GM23338 (cell line): ENCODE measurements at places on chromosomes 7 and 10. TPM values are rescaled to one million over a fixed set of nuclear protein-coding genes. Genes with fewer than 3 reads are reported as not detected.

- no peak for DNase-seq
- no peaks in the 10 kb centered on the region for H3K36me3 ChIP-seq
- H3K4me1 ChIP-seq: peaks cover 11% of the 10 kb centered on the region
- H3K4me3 ChIP-seq: no peak overlapping the region
- H3K27ac ChIP-seq: no peak overlapping the region
Observed at GRCh38 chr7:41445432-41445831, 257.5 kb downstream of the INHBA start.

DNA sequence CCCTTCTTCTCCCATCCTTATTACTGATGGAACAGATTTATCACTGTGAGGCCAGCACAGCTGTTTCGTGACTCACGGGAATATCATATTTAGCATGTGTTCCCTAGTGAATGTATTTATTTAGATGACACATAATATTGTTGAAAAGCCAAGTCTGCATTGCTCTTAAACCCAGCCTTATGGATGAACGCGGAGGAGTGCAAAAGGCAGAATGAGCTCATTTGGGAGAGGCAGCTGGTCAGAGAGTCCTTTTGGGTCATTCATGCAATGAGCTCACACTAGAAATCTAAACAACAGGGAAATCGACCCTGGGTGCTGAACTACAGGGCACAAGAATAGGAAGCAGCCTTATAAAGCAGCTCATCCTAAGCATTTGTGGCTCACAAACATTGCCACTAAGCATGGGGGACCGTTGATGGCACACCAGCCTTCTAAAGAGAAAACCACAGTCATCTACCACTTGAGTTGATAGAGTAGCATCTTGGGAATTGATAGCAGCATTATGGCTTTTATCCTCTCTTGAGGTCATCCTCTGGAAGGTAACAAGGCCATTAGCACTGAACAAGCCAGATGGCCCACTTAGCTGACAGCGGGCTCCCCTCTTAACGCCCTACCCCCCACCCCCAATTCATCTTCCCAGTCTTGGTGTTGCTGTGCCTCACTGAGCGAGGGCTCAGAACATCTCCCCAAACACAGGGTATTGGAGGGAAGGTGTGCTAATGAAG is 32.9 kb upstream of the SDK1 start:
- no peak overlapping the region for H3K27ac ChIP-seq
- H3K4me3 ChIP-seq: no peak overlapping the region
- no peaks in the 10 kb centered on the region for H3K27me3 ChIP-seq
- no peak for DNase-seq
- 0 out of 2 replicates have a peak, but pooled peaks cover 4% of the 10 kb centered on the region for H3K4me1 ChIP-seq

Gene MBL2
- polyA plus RNA-seq: not detected in 2 replicates

DNA sequence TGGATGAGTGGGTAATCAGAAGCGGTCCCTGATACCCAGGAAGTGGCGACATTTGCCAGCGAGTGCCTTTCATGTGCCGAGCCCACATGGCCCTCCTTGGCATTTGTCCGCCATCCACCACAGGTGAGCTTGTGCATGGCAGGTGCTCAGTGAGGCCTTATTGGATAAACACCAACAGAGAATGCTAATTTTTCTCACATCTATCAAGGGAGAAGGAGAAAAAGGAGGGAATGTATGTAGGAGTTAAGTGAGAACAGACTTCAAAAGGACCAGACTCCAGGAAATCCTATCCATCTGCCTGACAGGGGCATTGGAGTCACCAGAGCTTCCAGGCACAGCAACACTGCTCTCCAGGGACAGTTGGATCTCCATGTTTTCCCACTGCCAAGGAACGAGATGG is 143.5 kb upstream of the ZMIZ1 start:
- no peak overlapping the region for H3K27ac ChIP-seq
- no peak overlapping the region for H3K4me3 ChIP-seq
- no peaks in the 10 kb centered on the region for H3K4me1 ChIP-seq
- no peak for DNase-seq
- H3K27me3 ChIP-seq: no peaks in the 10 kb centered on the region

DNA sequence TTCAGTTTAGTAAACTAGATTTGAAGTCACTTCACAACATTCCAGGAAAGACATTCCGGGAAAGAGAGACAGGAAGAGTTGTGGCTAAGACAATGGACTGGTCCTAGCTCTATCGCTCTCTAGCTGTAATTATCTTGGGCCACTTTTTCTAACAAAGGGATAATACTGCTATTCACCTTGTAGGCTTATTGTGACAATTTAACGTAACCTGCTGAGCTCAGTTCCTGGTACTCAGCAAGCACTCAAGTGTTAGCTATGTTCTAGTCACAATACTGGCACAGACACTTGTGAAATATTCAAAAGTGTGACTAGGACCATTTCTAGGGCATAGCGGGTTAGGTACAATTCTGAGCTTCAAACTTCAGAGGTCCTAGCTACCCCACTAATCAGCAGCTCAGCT is 12.0 kb upstream of the NRCAM start:
- no peaks in the 10 kb centered on the region for H3K36me3 ChIP-seq
- H3K4me3 ChIP-seq: no peak overlapping the region
- no peaks in the 10 kb centered on the region for H3K27me3 ChIP-seq

Gene GIMAP2
- not detected in 2 replicates for polyA plus RNA-seq

Gene METTL27
- 7.2 and 10.1 TPM in 2 replicates for polyA plus RNA-seq

DNA sequence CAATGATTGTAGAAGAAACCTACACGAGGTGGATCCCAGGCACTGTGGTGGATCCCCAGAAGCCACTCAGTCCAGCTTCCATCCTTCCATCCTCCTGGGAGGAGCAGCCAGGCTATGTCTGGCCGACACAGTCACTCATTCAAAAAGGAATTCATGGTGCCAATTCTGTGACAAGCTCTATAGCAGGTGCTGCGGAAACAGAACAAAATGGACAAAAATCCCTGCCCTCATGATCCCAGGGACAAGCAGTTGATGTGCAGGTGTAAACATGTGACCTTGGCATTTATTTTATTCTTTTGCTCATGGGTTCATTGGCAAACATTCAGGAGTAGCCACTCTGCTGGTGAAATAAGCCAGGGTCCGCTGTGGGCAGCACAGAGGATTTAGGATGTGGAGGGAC is 49.2 kb upstream of the FGFR2 start:
- no peak overlapping the region for H3K4me3 ChIP-seq
- no peak for DNase-seq
- H3K36me3 ChIP-seq: no peaks in the 10 kb centered on the region
- no peaks in the 10 kb centered on the region for H3K27me3 ChIP-seq
- no peak overlapping the region for H3K27ac ChIP-seq

DNA sequence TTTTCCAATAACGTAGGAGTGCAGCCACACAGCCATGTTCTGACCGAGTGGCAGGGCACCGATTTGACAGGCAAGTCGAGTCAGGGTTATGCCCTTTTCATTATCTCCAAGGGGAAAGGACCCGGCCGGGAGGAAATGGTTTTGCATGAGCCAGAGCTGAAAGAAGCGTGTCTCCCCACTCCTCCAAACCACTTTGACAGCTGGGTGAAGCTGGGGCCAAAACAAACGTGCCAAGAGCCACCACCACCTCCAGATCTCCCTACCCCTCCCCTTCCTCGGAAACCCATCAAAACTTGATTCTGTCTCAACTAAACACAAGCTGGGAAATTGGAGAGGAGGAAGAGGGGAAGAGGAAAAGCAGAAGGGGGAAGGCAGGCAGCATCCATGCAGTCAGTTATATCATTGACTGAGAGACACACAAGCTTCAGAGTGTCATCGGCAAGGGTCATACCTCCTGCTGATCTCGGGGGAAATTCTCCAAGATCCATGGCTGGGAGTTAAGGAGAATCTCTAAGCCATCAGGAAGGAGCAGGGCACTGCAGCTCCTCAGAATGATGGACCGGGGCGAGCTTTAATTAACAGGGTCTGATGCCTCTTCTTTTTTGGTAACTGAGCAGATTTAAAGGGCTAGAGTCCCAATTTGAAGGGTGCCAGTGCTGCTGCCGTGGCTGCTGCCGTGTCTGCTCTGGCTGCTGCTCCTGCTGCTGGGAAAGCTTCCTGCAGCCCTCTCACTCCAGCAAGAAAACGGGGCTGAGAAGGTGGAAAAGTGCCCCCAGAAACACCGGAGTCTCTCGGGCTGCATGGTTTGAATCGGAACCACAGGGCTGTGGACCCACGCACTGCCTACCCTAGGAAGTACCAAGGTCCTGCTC is 34.7 kb upstream of the CALN1 start:
- no peaks in the 10 kb centered on the region for H3K36me3 ChIP-seq
- H3K4me1 ChIP-seq: peaks cover 5% of the 10 kb centered on the region; the same call in 1 of the 2 replicates
- peak; percentile 24 for DNase-seq

GRCh38 chr7:3358991-3359390 is 57.9 kb downstream of the SDK1 start:
- H3K36me3 ChIP-seq: no peaks in the 10 kb centered on the region
- DNase-seq: peak; percentile 52
- no peaks in the 10 kb centered on the region for H3K27me3 ChIP-seq
- H3K4me1 ChIP-seq: no peaks in the 10 kb centered on the region

Gene ASIC3
- polyA plus RNA-seq: 0.87 and 1.4 TPM in 2 replicates

- no peaks in the 10 kb centered on the region for H3K4me1 ChIP-seq
- DNase-seq: no peak
- no peaks in the 10 kb centered on the region for H3K36me3 ChIP-seq
- H3K4me3 ChIP-seq: no peak overlapping the region
- H3K27ac ChIP-seq: no peak overlapping the region
- H3K27me3 ChIP-seq: no peaks in the 10 kb centered on the region
Observed at GRCh38 chr7:34672430-34672829, 14.4 kb downstream of the NPSR1 start.

Gene SPDYE6
- 0.97 TPM in 1 of 2 replicates, not detected in the other for polyA plus RNA-seq

GRCh38 chr7:125355899-125356298 is 426.3 kb upstream of the POT1 start:
- H3K36me3 ChIP-seq: no peaks in the 10 kb centered on the region
- no peaks in the 10 kb centered on the region for H3K27me3 ChIP-seq
- H3K27ac ChIP-seq: no peak overlapping the region
- no peak overlapping the region for H3K4me3 ChIP-seq
- H3K4me1 ChIP-seq: no peaks in the 10 kb centered on the region

DNA sequence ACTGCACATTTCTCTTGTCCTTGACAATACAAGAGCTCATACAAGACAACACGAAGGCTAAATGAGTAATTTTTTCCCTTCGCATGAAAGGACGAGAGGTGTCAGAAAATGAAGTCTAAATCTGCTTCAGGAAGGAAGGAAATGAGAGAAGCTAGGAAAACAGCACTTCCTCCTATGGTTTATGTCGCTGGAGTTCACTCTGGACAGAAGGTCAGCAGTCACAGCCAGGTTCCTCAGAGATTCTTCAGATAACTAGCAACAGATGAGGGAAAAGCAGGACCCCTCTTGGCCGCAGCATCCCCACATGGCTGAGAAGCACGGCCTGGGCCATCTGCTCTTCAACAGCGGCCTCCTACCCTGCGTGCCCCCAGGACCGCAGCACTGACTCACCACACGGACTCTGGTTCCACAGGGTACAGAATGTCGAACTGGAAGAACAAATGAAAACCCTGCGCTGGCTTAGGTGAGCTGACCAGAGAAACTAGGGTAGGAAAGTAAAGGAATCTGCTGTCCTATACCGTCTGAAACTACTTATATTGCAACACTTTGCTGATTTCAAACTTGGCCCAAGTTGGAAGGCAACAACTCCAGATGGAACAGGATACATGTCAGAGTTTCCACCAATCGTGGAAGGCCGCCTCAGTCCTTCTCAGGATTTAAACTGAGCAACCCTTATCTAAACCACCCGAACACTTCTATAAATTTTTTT is 26.3 kb downstream of the DNMBP start:
- DNase-seq: no peak
- H3K36me3 ChIP-seq: no peaks in the 10 kb centered on the region
- no peak overlapping the region for H3K27ac ChIP-seq
- no peaks in the 10 kb centered on the region for H3K4me1 ChIP-seq

Gene SPDYE2B
- polyA plus RNA-seq: 1.7 TPM in 1 of 2 replicates, not detected in the other

- no peak overlapping the region for H3K27ac ChIP-seq
- H3K4me1 ChIP-seq: peaks cover 33% of the 10 kb centered on the region
- H3K4me3 ChIP-seq: peak overlapping the region; percentile 94
- peak; percentile 51 for DNase-seq
- peaks cover 75% of the 10 kb centered on the region for H3K27me3 ChIP-seq
Observed at GRCh38 chr7:151251328-151251688, 2.8 kb upstream of the SMARCD3 start.

DNA sequence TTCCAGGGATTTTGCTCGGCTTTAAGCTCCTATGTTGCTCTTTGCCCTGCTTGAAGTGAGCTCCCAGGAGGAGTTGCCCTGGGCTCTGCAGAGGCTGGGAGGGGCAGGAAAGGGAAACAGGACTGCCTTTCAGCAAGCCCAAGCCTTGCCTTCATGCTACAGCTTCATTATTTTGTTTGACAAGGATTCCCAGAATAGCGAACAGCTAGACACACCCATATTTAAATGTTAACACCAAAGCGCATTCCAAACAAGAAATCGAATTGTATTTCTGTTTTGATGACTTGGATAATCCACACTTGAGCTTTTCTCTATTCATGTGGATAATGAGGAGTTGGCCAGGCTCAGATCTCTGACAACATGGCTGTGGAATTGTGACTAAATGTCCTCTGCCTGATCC is 6.3 kb downstream of the KIAA1217 start:
- H3K36me3 ChIP-seq: no peaks in the 10 kb centered on the region
- peaks cover 35% of the 10 kb centered on the region for H3K4me1 ChIP-seq
- H3K27ac ChIP-seq: no peak overlapping the region; the same call in 1 of the 2 replicates
- no peak overlapping the region for H3K4me3 ChIP-seq

GRCh38 chr10:56653289-56653688 is 292.2 kb upstream of the ZWINT start:
- no peak overlapping the region for H3K27ac ChIP-seq
- H3K36me3 ChIP-seq: no peaks in the 10 kb centered on the region
- no peak overlapping the region for H3K4me3 ChIP-seq
- no peaks in the 10 kb centered on the region for H3K27me3 ChIP-seq

GRCh38 chr7:106231856-106232490 is 52.8 kb downstream of the NAMPT start:
- no peak for DNase-seq
- H3K27me3 ChIP-seq: no peaks in the 10 kb centered on the region
- no peak overlapping the region for H3K4me3 ChIP-seq
- H3K27ac ChIP-seq: no peak overlapping the region
- H3K36me3 ChIP-seq: no peaks in the 10 kb centered on the region

Gene GIMAP7
- not detected in 2 replicates for polyA plus RNA-seq
